Keratinocyte (primary cell): ENCODE measurements at places on chromosomes 12 and 14.

DNA sequence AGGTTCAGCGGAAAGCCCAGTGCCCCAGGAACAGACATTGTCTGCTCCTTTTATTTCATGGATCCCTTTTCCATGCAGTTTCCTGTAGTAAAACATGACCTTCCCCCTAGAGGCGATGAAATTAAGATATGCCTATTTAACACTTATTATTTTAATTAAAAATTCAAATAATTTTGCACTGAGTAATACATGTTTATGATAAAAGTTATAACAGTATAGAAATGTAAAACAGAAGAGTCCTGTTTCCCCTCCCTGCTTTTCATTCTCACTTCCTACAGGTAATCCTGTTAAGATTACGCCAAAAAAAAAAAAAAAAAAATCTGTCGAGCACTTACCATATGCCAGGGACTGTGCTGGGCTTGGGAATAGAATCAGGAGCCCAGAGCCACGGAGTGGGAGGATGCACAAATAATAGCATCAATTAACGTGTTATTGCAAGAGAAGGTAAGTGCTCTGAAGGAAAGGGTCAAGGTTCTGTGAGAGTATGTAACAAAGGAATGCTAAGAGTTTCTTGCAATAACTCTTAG is 830 bp upstream of the LPCAT3 start:
- no peak for DNase-seq

- no peak for DNase-seq
Measured at GRCh38 chr12:2765052-2765451, 29.7 kb upstream of the FKBP4 start.

DNA sequence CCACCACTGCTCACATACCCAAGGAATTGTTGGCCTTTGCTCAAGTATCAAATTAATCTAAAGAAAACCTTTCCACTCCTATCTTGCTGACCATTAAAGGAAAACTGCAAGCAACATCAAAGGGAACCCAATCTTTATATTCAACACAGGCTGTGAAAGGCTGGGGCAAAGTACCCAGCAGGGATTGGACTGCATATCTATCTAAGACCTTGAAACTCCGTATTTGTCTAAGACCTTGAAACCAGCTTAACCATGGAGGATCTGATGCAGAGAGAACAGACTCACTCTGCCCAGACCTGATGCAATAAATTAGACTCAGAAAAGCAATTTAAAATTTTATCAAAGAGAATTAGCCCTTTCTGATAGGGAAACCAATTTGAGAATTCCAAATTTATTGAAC is 102.2 kb downstream of the DIO2 start:
- no peak for DNase-seq

GRCh38 chr12:75101781-75102180 is 107.9 kb downstream of the KCNC2 start:
- no peak for DNase-seq

GRCh38 chr12:14289601-14290000 is 75.9 kb upstream of the ATF7IP start:
- DNase-seq: no peak

GRCh38 chr14:56294128-56294527 is 175.9 kb downstream of the PELI2 start:
- no peak for DNase-seq

GRCh38 chr14:89205137-89205740 is 211.8 kb downstream of the FOXN3 start:
- DNase-seq: no peak

DNA sequence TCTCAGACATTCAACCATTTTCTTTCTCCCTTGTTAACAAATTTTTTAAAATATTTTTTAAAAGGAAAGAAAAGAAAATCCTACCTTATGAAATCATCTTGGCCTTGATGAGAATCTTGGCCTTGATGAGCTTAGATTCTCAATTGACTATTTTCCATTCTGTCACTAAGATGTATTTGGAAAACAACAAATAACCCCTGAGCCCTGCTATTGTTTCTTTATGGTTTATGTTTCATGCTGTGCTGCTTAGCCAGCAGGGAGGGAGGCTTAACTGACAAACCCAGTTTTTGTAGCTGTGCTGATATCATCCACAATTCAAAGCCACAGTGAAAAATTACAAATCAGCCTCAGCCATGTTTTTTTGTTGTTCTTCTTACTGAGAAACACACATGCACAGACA is 404.1 kb downstream of the RAD51B start:
- no peak for DNase-seq

- no peak for DNase-seq
Measured at GRCh38 chr14:61076556-61076955, 95.5 kb downstream of the SLC38A6 start.

- no peak for DNase-seq
Measured at GRCh38 chr12:2244013-2244861, 191.4 kb downstream of the CACNA1C start.

DNA sequence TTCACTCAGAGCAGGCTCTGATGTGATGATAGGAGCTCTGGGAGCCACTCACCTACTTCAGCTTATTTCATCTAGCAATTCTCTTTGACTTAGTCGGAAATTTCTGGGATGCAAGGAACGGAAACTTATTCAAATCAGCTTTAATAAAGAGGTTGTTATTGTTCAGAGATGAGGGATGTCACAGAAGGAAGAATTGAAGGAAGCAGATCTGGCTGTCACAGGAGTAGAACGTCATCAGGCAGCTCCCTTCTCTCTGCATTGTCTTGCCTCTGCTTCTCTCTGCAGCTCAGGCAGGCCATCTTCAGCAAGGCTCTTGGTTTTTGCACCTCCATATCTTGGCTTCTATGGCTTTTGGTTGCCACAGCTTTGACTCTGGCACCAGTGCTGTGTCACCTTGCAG is 7.6 kb upstream of the TMEM30B start:
- DNase-seq: no peak

- DNase-seq: no peak
Measured at GRCh38 chr12:61137677-61138414, 1122.4 kb upstream of the USP15 start.
